T-cell (primary cell): ENCODE measurements at places on chromosomes 11 and 22.

DNA sequence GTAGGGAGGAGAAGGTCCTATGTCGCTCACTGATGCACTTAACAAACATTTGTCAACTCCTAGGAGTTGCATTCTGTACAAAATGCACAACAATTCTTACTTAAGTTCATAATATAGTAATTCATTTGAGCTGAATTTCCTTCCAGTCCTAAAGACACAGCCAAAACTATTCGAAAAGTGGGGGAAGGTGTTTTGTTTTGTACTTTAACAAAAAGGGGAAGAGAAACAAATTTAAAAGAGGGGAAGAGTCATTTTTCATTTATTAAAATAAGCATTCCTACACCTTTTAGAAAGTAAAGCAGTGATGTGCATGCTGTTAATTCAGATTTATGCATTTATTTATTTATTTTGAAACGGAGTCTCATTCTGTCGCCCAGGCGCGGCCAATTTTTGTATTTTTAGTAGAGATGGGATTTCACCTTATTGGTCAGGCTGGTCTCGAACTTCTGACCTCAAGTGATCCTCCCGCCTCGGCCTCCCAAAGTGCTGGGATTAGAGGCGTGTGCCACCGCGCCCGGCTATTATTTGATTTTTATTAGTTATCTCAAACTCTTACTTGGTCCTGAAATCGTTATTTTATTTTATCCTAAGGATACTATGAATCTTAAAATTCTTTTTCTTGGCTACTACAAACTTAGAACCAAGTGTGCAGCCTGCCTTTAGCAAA, 1.1 kb upstream of the FANCF start:
- DNase-seq: no peak
- peaks cover 22% of the 10 kb centered on the region for H3K4me1 ChIP-seq
- peaks cover 3% of the 10 kb centered on the region for H3K36me3 ChIP-seq
- H3K27me3 ChIP-seq: no peaks in the 10 kb centered on the region

- no peak overlapping the region for H3K4me3 ChIP-seq
- no peaks in the 10 kb centered on the region for H3K27me3 ChIP-seq
- no peaks in the 10 kb centered on the region for H3K36me3 ChIP-seq
These were observed 55.7 kb upstream of the SHANK2 start for GRCh38 chr11:71307811-71308645.

- H3K4me3 ChIP-seq: peak overlapping the region; percentile 97
- peaks cover 24% of the 10 kb centered on the region for H3K36me3 ChIP-seq
- peaks cover 8% of the 10 kb centered on the region for H3K4me1 ChIP-seq
These were observed 974 bp downstream of the ANAPC15 start for GRCh38 chr11:72111300-72112142.

GRCh38 chr22:44890416-44891292, 119.2 kb downstream of the PHF21B start:
- peaks cover 12% of the 10 kb centered on the region for H3K27me3 ChIP-seq
- no peak overlapping the region for H3K27ac ChIP-seq
- no peak overlapping the region for H3K4me3 ChIP-seq
- no peaks in the 10 kb centered on the region for H3K4me1 ChIP-seq

DNA sequence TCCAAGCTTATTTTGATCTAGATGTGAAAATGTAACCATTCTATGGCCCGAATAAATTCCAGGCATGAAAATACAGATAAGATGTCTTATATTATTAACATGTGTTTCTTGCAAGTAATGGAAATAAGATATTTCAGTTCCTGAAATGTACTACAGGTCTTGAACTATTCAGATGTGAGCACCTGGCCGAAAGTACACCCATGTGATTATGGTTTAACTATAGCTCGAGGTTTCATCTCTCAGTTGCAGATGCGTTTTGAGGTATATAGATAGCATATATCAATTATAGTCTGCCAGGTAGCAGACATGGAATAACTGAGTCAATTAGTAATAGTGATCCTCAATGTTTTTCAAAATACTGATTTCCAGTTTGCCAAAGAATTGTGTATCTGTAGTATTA, 68.3 kb downstream of the DDIAS start:
- no peaks in the 10 kb centered on the region for H3K36me3 ChIP-seq
- no peaks in the 10 kb centered on the region for H3K27me3 ChIP-seq
- peaks cover 15% of the 10 kb centered on the region for H3K4me1 ChIP-seq
- DNase-seq: no peak

DNA sequence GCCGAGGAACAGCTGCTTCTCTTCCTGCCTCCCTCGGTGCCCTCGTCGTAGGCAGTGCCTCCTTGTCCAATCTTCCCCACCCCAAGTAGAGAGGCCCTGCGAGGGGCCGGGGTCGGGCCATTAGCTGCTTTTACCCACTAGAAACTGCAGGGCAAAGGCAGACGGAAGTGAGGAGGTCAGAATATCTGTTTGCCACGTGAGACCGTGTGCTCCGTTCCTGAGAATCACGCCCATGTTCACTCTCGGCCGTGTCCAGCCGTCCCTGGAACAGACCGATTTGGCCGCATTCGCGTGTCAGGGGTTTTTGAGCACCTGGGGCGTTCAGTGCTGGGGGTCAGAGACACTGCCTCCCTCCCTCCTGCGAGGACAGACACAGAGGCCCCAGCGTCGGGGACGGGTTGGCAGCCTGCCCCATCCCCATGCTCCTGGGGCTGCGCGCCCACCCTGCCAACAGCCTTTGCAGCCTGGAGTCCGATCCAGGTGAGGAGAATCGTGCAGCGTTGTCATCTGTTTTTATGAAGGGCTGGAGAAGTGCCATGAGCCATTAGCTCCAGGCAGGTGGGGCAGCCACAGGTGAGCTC, 982.2 kb downstream of the BRD1 start:
- no peak overlapping the region for H3K27ac ChIP-seq
- H3K4me3 ChIP-seq: no peak overlapping the region
- no peaks in the 10 kb centered on the region for H3K4me1 ChIP-seq
- H3K36me3 ChIP-seq: no peaks in the 10 kb centered on the region
- H3K27me3 ChIP-seq: peaks cover 44% of the 10 kb centered on the region

- H3K4me3 ChIP-seq: no peak overlapping the region
- H3K27me3 ChIP-seq: no peaks in the 10 kb centered on the region
- H3K4me1 ChIP-seq: no peaks in the 10 kb centered on the region
- DNase-seq: no peak
- no peak overlapping the region for H3K27ac ChIP-seq
- no peaks in the 10 kb centered on the region for H3K36me3 ChIP-seq
These were observed 126.4 kb upstream of the E2F8 start for GRCh38 chr11:19366992-19367709.

DNA sequence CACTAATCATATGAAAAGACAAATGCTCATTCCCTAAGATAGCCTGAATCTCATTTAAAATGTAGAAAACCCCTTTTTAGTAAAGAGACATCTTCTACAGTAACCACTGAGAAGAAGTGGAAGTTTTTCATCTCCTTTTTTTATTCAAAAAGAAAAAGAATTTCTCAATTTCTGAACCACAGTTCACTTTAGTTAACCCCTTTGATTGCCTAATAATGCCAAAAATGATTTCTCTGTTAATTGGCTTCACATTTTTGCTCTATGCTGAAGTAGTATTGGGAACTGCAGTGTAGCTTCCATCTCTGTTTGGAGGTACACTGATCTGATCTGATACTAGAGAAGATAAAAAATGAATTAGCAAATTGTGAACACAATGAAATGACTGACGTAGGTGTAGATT, 58.3 kb downstream of the CD44 start:
- H3K27ac ChIP-seq: no peak overlapping the region
- H3K4me1 ChIP-seq: peaks cover 15% of the 10 kb centered on the region
- no peak for DNase-seq
- no peak overlapping the region for H3K4me3 ChIP-seq
- H3K27me3 ChIP-seq: no peaks in the 10 kb centered on the region

- no peak for DNase-seq
- H3K27me3 ChIP-seq: peaks cover 30% of the 10 kb centered on the region
- H3K4me1 ChIP-seq: no peaks in the 10 kb centered on the region
- H3K36me3 ChIP-seq: no peaks in the 10 kb centered on the region
These were observed 32.8 kb upstream of the CTSD start for GRCh38 chr11:1796413-1797011.

DNA sequence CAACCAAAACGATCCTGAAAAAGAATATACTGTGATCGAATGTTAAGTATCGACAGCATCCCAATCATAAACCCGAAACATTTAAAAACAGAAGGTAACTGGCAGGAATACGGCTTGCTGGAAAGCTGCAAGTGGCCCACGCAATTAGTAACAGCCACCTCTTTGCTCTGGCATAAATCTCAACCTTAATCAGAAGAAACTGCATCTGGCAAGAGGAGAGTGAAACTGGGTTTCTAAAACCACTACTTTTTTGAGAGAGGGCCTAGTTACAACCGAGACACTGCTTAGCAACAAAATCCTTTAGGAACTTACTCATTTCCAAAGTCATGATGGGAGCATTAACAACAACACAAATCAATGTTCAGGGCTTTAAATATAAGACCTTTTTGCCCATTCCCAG, 7.9 kb downstream of the NCAPD3 start:
- H3K27me3 ChIP-seq: no peaks in the 10 kb centered on the region
- no peaks in the 10 kb centered on the region for H3K4me1 ChIP-seq
- H3K27ac ChIP-seq: no peak overlapping the region
- H3K36me3 ChIP-seq: peaks cover 2% of the 10 kb centered on the region

DNA sequence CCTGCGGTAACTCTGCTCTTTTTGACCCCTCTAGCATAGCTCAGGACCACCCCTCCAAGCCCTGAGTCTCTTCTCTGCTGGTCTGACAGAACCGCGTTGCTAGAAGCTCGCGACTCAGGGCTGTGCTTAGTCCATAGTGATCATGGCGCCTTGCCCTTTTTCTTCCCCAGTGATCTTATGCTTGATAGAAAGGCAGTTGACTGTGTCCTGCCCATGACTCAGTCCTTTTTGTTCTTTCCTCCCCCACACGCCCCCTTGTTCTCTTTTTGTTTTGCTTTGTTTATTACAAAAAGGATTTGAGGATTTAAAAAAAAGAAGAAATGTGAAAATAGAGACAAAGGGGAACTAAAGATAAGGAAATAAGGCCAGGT, 17.5 kb downstream of the IL17RA start:
- H3K4me3 ChIP-seq: no peak overlapping the region
- H3K27ac ChIP-seq: no peak overlapping the region
- peaks cover 89% of the 10 kb centered on the region for H3K36me3 ChIP-seq
- peaks cover 88% of the 10 kb centered on the region for H3K4me1 ChIP-seq
- no peaks in the 10 kb centered on the region for H3K27me3 ChIP-seq

DNA sequence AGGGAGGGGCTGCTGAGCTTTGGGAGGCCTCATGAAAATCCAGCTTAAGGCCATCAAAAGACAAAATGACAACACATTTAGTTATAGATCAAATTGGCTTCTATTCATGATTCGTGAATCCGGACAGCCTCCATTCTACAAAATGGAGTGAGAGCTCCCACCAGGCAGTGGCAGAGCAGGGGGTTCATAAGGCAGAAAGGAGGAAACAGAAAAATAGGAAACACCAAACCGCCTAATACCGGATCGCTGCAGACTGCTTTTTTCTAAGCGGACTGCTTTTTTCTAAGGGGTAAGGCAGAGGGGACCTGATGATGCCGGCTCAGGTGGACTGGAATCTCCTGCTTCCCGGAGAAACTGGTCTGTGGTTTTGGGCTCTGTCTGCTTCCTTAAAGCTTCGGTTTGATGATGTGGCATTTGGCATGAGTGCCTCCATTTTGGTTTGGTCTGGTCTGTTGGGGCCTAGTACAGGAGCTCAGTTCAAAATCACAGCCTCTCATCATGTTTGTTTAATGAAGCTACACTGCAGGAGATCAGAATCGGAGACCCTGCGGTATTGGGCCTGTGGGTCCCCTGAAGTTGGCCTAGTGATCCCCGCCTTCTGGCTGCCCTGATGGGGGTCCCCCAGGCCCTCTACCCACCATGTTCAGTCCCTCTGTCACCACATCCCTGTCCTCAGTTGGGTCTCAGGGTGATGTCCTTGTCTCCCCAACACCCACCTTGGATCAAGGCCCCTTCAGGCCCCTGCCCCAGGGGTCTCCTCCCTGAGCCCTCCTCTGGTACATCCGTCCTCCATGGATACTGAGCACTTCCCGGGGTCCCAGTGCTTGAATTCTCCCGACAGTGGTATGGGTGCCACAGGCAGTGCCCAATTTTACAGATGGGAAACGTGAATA, 1.2 kb downstream of the ALDH3B1 start:
- no peaks in the 10 kb centered on the region for H3K4me1 ChIP-seq
- H3K27me3 ChIP-seq: peaks cover 36% of the 10 kb centered on the region

DNA sequence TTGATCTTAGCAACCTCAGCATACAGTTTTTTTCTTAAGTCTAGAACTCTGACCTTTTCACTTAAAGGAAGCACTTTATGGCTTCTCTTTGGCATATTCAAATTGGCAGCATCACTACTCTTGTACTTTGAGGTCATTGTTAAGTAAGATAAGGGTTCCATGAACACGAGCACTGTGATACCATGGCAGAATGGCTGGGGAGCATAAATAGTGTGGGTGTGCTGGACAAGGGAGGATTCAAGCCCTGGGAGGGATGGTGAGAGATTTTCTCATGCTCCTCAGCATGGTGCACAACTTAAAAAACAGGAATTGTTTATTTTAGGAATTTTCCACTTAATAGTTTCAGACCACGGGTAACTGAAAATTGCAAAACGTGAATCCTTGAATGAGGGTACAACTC, 111.4 kb downstream of the ATXN10 start:
- H3K4me1 ChIP-seq: no peaks in the 10 kb centered on the region
- no peak for DNase-seq
- H3K4me3 ChIP-seq: no peak overlapping the region
- no peaks in the 10 kb centered on the region for H3K36me3 ChIP-seq

DNA sequence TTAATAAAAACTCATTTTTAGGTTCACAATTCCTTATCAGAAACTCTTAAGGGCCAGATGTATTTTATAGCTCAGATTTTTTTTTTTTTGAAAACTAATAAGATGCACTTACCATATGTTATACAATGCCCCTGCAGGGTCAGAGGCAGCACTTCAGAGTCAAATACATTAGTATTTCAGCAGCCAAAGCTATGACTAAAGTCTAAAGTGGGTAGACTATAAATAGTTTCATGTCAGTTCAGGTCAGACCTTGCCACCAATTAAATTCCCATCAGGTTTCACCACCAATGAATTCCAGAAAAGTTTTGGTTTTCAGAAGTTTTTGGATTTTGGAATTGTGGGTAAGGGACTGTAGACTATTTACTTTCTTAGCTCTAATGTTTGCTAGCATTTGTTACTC, 75.9 kb downstream of the FAM83F start:
- peaks cover 3% of the 10 kb centered on the region for H3K36me3 ChIP-seq
- H3K27ac ChIP-seq: no peak overlapping the region
- no peak for DNase-seq
- peaks cover 15% of the 10 kb centered on the region for H3K4me1 ChIP-seq
- no peak overlapping the region for H3K4me3 ChIP-seq
- no peaks in the 10 kb centered on the region for H3K27me3 ChIP-seq

DNA sequence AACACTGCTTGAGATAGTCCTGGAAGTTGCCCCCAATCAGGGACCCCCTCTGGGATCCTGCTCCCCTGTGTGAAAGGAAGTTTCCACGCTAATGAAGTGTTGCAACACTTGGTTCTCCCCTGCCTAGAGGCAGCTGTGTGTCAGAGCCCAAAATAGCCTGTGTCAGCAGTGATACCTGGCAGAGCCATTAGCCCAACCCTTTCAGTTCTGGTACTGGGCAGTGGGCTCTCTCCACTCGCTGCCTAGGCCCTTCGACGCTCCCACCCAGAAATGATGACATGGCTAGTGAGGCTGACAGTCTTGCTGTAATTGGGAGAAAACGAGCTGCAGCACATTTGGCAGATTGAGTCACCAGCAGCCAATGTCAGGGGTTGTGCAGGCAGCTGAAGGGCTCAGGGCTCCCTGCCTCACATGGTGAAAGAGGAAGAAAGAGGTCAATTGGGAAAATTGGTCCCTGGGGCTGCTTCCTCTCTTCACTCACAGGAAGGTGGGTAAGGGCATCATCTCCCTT, 1.4 kb upstream of the NXF1 start:
- no peaks in the 10 kb centered on the region for H3K27me3 ChIP-seq
- no peak for DNase-seq
- H3K4me3 ChIP-seq: no peak overlapping the region
- no peak overlapping the region for H3K27ac ChIP-seq
- peaks cover 11% of the 10 kb centered on the region for H3K4me1 ChIP-seq

- H3K4me1 ChIP-seq: peaks cover 27% of the 10 kb centered on the region
- no peak overlapping the region for H3K4me3 ChIP-seq
- H3K36me3 ChIP-seq: no peaks in the 10 kb centered on the region
- H3K27me3 ChIP-seq: no peaks in the 10 kb centered on the region
These were observed 102.3 kb upstream of the CD44 start for GRCh38 chr11:35036639-35037038.
